IMR-90 (cell line): ENCODE measurements at places on chromosomes 2 and 18. TPM values are rescaled to one million over a fixed set of nuclear protein-coding genes. Genes with fewer than 3 reads are reported as not detected.

DNA sequence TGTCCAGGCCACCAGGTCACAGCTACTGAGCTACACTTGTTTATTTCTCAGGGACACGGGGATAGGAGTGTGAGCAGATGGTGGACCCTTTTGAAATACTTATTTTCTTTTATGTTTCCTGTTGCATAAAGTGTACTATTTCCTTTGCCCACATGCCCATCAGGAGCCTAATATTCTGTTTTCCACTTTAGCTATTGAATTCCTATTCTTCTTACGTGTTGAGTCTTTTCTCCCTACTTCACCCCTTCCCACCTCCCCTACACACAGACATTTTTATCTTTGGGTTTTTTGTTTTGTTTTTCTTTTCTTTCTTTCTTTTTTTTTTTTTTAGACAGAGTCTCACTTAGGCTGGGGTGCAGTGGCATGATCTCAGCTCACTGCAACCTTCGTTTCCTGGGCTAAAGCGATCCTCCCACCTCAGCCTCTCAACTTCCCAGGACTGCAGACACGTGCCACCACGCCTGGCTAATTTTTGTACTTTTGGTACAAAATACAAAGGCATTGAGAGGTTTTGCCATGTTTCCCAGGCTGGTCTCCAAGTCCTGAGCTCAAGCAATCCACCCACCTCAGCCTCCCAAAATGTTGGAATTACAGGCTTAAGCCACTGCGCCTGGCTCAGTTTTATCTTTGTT is 5.2 kb upstream of the GPR55 start:
- no peak for DNase-seq

GRCh38 chr2:215527736-215528135 is 91.9 kb upstream of the FN1 start:
- peak; percentile 87 for DNase-seq

Gene IL1F10
- not detected in 2 replicates for total RNA-seq

- DNase-seq, result no peak
These were observed 18.6 kb downstream of the PRKD3 start for GRCh38 chr2:37306024-37306423.

Gene IL36RN
- total RNA-seq, result not detected in 2 replicates

DNA sequence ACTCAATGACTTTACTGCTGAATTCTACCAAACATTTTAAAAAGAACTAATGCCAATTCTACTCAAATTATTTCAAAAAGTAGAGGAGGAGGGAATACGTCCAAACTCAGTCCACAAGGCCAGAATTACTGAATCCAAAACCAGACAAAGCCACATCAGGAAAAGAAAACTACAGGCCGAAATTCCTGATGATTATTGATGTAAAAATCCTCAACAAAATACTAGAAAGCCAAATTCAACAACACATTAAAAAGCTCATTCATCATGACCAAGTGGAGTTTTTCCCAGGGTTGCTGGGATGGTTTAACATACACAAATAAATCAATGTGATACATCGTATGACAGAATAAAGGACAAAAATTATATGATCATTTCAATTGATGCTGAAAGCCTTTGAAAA is 103.9 kb upstream of the UBE2E3 start:
- no peak for DNase-seq

- peak; percentile 35 for DNase-seq
These were observed 51.4 kb upstream of the SCN1A start for GRCh38 chr2:166179201-166179600.

Gene NPAS2
- total RNA-seq, result 5.2 and 5.6 TPM in 2 replicates

- DNase-seq, result peak; percentile 1
These were observed 252.4 kb downstream of the FSIP2 start for GRCh38 chr2:185990861-185991525.

DNA sequence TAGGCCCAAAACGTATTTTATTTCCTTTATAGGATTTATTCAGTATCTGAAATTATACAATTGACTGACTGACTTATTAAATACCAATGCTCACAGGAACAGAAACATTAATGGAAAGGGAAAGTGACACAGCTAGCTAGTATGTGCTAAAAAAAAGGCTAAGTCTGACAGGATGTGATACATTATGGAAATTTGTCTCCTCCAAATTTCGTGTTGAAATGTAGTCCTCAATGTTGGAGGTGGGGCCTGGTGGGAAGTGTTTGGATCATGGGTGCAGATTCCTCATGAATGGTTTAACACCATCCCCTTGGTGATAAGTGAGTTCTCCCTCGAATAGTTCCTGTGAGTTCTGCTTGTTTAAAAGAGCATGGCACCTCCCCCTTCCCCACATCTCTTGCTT is 70.6 kb upstream of the WDR75 start:
- peak; percentile 34 for DNase-seq

DNA sequence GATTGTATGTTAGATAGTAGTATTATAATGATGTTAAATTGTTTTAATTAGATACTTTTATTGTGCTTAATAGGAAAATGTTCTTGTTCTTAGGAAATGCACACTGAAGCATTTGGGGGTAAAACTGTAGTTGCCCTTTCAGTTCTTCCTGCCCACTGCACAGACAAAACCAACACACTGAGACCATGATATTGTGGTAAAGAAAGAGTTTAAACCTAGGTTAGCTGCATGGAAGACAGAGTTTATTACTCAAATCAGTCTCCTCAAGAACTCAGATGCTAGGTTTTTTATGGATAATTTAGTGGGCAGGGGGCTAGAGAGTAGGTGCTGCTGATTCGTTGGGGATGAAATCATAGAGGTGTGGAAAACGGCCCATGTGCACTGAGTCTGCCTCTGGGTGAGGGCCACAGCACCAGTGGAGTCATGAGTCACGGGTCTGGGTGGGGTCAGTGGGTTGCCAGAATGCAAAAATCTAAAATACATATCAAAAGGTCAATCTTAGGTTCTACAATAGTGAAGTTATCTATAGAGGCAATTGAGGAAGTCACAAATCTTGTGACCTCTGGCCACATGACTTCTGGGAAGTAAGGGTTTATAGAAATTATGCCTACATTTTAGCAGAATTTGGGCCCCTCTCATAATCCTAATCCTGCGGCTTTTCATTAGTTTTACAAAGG is 283.4 kb upstream of the FBXO11 start:
- DNase-seq, result no peak

- peak; percentile 92 for DNase-seq
These were observed 10.1 kb downstream of the RMP24 start for GRCh38 chr18:35982409-35983114.

DNA sequence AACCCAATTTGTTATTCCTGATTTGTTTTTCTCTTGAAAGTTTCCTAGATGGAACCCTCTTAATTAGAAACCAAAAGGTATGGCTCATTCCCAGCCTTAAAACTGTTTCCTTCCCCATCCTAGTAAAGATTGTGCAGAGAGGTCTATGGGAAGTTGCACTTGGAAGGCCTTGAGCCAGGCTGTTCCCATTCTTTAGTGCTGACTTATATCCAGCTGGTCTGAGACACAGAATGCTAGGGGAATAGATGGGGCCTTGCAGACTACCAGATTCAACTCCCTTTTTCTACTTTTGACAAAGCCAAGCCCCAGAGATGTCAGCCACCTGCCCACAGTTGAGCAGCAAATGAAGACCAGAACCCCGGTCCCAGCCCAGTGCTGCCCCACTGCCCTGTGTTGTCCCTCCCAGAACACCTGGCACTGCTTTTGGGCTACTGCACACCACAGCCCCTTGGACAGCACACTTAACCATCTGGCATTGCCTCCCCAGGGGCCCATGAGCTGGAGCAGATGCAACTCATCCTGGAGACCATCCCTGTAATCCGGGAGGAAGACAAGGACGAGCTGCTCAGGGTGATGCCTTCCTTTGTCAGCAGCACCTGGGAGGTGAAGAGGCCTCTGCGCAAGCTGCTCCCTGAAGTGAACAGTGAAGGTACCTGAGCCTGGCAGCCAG is 98.2 kb downstream of the MRO start:
- no peak for DNase-seq

Gene CD28
- total RNA-seq, result not detected in 2 replicates

GRCh38 chr18:75377258-75377657 is 50.2 kb downstream of the SMIM21 start:
- no peak for DNase-seq

- DNase-seq, result no peak
These were observed 335.1 kb downstream of the METTL4 start for GRCh38 chr18:2236232-2236631.

GRCh38 chr2:224532931-224533330 is 52.2 kb downstream of the CUL3 start:
- no peak for DNase-seq

DNA sequence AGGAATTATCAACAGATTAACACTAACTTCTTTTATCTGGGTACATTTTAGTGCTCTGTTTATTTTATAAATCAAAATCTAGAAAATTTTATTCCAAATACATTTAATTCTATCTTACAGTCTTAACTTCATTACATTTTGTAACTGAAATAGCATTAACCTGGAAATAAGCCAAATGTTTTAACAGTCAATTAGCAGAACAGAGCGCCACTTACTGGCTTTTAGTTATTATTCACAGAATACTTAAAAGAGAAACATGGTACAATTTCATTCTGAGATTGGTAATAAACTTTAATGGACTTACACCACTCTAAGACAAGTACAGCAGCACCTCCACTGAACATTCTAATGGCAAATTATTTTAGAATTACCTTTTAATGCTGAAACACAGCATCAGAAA is 38.6 kb downstream of the SS18 start:
- DNase-seq, result no peak

DNA sequence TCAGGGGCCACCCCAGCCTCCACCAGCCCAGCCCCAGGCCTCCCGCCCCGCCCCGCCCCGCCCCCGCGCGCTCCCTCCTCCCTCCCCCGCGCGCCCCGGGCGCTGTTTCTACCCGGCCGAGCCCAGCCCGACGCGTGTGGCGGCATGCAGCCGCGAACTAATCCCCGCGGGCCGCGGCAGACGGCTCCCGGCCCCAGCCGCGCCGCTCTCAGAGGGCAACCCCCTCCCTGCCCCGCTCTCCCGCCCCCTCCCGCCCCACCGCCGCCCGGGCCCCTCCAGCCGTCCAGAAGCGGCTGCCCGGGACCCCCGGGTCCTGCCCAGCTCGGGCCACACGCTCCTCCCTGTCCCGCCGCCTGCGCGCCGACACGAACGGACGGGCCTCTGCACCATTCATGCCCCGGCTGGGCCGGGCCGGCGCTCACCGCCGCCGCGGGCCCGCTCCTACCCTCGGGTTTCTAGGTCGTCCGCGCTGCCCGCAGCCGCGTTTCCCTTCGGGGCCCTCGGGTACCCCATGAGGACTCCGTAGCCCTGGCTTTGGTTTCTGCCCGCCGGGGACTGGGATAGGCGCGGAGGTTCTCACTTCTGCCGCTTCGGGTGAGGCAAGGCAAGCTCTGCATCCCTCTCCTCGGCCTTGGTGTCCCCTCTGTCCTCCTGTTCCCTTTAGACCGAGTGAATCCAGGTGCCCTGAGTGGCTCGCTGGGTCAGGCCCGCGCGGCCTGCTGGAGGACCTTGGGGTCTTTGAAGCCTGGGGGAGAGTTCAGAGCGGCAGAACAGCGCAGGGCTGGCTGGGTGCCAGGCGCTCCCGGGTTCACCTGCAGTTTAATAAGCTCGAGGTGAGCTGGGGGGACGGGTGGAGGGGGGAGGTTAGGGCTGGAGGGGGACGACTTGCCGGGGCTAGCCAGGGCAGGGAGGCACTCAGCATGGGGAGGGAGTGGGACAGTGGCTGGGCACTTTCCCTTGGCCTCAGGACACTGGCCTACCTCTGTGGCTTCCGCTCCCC is 3.1 kb downstream of the WNT10A start:
- DNase-seq, result no peak

- DNase-seq, result peak; percentile 70
These were observed 575 bp downstream of the ATL2 start for GRCh38 chr2:38376346-38377049.

Gene MAP3K2
- total RNA-seq, result 30.8 and 31.9 TPM in 2 replicates

Gene BCL2
- 0.54 and 0.56 TPM in 2 replicates for total RNA-seq

Gene NETO1
- 0.28 and 0.36 TPM in 2 replicates for total RNA-seq

GRCh38 chr18:79367480-79367879 is 28.2 kb upstream of the NFATC1 start:
- DNase-seq, result no peak

- DNase-seq, result no peak
These were observed 21.6 kb upstream of the ZNF521 start for GRCh38 chr18:25373432-25374179.
